T-cell (primary cell): ENCODE measurements at places on chromosomes 4 and X.
A peak's percentile ranks its signal among the peaks of the same experiment; 100 is the strongest.

DNA sequence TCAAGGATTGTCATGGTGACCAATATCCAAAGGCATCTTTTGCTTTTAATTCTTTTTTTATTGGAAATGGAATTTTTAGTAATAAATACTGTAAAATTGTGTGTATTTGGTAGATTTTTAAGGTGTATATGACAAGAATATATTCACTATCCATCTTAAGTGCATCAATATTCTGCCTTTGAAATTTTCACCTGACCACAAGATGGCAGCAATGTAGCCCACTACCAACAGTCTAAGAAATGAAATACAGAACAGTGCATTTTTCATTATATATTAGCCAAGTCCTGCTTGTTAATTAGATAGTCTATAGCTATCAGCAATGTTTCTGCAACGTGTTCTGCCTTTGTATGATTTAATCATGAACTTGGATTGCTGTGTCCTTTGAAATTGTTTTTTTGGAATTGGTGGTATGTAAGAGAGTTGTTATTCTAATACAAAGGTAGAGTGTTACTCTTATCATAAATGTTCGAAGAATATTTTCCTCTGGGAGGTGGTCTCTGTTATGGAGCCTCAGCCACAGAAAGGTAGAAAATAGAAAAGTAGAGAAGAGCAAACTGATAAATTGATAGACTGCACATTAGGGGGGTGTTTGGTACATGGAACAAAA is 38.2 kb downstream of the HPGDS start:
- DNase-seq = no peak

- DNase-seq = no peak
Measured at GRCh38 chr4:108742451-108743420, 20.1 kb downstream of the ETNPPL start.

GRCh38 chr4:69120870-69121269 is 24.6 kb downstream of the UGT2B7 start:
- no peak for DNase-seq

DNA sequence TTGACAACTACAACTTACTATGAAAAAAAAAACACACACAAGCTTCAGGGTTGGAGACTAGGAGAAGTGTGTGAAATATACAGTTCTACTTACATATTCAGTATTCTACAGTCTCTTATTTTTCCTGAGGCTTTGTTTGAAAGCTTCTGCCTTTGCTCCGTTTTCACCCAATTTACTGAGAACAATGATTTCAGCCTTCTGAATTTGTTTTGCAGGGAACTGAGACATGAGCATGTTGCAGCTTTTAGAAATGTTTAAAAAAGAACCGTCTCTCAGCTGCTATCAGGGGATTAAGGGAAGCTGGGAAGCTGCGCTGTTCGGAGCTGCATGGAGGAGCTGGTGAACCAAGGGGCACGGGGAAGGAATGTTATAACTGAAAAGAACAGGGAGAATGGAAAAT is 85.7 kb downstream of the QDPR start:
- DNase-seq = no peak

DNA sequence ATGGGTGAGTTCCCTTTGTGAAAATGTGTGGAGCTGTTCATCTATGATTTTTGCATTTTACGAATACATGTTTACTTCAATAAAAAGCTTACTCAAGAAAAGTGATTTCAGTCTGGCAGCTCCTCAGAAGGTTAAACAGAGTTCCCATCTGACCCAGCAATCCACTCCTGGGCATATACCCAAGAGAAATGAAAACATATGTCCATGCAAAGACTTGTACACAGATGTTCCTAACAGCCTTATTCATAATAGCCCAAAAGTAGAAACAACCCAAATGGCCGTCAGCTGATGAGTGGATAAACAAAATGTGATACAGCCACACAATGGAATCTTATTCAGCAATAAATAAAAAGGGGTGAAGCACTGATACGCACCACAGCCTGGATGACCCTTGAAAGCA is 20.8 kb downstream of the CLCN4 start:
- no peak for DNase-seq

- peak; percentile 14 for DNase-seq
Measured at GRCh38 chr4:182918791-182919302, 1.7 kb upstream of the DCTD start.

- no peak for DNase-seq
Measured at GRCh38 chrX:8657883-8658282, 74.1 kb downstream of the ANOS1 start.

GRCh38 chr4:179095585-179096221 is 1653.5 kb upstream of the AGA start:
- no peak for DNase-seq

- no peak for DNase-seq
Measured at GRCh38 chr4:24799544-24800324, 4.4 kb downstream of the SOD3 start.

DNA sequence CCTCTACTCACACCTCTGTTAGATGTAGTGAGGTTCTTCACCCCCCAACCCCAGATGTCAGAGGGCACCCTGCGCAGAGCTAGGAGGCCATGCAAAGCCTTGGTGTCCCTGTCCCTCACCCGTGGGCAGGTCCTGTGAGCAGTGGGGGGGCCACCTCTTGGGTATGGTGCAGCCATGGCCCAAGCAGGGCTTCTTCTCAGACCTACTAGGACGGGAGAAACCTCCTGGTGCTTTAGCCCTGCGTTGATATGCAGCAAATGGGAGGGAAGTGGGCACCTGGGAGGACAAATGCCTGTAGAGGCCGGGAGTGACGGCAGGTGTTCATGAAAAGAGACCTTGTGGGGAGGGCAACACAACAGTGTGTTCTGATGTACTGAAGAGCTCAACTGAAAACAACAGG is 38.5 kb upstream of the MSANTD1 start:
- DNase-seq = no peak

DNA sequence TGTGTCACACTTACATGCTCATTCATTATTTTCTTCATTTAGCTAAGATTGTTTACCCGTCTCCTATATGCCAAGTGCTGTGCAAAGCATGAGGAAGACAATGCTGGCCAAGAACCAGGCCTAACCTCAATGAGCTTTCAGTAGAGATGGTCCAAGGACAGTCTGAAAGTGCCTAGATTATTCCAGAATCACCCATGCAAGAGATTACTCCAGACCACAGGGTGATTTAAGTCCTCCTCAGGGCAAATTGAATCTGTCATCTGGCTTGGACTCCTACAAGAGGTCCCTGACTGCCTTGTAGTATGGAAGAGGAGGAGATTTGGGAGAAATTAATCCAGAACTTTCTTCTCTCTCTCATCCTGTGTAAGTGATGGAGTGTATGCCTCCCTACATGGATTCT is 99.4 kb upstream of the NDP start:
- DNase-seq = no peak

DNA sequence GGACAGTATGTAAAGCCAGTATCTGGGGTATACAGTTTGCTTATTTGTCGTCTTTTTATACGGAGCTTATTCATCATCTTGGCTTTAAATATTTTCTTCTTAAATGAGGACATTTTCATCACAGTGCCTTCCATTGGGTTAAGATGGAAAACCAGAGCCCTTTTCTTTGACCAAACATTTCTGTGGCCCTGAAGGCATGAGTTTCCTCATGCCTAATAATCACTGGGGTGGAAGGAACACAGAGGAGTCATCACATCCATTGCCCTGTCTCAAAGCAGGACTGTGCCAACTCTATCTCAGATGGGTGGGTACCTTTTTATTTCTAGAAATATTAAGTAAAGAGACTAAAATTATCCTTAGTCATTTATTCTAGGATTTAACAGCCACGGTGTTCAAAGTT is 40.0 kb downstream of the CHRDL1 start:
- no peak for DNase-seq

- DNase-seq = no peak
Measured at GRCh38 chr4:40755616-40756015, 5.9 kb downstream of the NSUN7 start.

GRCh38 chr4:78951862-78952472 is 12.7 kb upstream of the PAQR3 start:
- peak; percentile 66 for DNase-seq

DNA sequence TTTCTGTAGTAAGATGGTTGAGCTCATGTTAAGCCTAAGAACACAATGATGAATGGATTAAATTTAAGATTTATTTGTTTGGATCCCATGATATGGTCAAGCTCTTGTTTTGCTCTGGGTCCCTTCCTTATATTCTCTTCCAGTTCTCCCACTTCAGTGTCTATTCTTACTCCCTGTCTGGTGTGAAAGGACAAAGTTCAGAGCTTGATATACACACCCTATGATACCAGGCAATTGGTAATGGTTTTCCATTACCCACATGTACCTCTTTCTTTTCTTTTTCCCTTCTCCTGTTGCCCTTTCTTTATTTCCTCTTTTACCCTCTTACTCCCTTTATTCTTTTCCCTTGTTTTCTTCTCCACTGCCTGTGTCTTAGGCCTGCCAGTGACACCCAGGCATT is 223.6 kb downstream of the RAPGEF2 start:
- no peak for DNase-seq

- DNase-seq = no peak
Measured at GRCh38 chrX:98409867-98410266, 1526.2 kb downstream of the RPA4 start.

DNA sequence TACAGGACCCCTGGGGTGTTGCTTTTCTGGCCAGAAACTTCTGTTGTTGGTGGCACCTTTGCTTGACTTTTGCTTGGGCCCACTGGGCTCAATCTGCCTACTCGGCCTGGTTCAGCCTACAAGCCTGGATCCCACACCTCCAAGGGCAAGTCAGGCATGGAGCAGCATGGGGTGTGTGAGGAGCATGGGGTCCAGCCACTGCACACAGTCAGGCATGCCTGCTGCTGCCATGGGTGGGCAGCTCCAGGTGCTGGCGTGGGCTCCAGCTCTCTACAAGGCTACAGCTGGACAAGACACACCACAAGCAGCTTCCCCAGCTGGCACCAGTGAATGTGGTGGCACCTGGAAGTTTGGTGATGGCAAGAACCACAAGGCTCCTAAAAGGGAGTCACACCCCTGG is 1683.1 kb upstream of the ADGRL3 start:
- DNase-seq = no peak

DNA sequence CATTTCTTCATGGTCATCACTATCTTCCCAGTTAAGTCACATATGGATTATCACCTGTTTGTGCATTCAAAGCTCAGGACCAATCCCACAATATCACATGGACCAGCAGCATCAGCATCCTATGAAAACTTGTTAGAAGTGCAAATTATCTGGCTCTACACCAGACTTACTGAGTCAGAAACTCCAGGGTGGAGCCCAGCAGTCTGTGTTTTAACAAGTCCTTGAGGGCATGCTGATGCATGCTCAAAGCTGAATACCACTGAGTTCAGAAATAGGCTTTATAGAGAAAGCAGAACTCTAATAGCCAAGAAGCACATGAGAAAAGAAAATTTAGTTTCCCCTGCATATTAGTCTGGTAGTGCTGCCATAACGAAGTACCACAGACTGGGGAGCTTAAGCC is 62.4 kb upstream of the GABRQ start:
- DNase-seq = no peak

DNA sequence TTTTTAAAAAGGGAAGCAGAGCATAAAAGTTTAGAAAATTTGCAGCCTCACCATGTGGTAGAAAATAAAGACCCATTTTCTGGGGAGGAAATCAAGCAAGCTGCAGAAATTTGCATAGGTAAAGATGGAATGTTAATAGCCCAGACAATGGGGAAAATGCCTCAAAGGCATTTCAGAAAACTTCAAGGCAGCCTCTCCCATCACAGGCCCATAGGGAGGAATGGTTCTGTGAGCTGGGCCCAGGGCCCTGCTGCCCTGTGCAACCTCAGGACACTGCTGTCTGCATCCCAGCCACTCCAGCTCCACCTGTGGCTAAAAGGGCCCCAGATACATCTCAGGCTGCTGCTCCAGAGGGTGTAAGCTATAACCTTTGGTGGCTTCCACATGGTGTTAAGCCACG is 137.9 kb downstream of the INPP4B start:
- DNase-seq = no peak

DNA sequence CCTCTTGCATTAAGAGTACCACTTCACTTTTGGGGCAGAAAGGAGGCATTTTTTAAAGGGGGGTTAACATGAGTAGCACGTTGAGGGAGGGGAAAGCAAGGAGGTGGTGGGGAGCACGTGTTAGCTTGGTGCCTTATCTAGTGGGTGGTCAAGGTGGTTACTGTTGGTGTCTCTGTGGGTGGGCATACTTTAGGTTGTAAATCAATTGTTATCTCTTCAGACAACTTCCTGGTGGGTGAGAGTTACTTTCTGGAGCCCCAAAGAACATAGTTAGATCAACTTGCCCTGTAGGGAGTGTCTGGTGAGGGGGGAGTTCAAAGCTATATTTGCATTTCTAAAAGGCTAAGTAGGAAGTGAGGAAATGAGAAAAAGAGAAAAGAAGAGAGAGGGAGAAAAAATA is 297.7 kb upstream of the CLNK start:
- DNase-seq = no peak

GRCh38 chr4:40557736-40558135 is 71.9 kb downstream of the RBM47 start:
- no peak for DNase-seq

- no peak for DNase-seq
Measured at GRCh38 chr4:69970071-69970470, 4.5 kb upstream of the CSN2 start.

DNA sequence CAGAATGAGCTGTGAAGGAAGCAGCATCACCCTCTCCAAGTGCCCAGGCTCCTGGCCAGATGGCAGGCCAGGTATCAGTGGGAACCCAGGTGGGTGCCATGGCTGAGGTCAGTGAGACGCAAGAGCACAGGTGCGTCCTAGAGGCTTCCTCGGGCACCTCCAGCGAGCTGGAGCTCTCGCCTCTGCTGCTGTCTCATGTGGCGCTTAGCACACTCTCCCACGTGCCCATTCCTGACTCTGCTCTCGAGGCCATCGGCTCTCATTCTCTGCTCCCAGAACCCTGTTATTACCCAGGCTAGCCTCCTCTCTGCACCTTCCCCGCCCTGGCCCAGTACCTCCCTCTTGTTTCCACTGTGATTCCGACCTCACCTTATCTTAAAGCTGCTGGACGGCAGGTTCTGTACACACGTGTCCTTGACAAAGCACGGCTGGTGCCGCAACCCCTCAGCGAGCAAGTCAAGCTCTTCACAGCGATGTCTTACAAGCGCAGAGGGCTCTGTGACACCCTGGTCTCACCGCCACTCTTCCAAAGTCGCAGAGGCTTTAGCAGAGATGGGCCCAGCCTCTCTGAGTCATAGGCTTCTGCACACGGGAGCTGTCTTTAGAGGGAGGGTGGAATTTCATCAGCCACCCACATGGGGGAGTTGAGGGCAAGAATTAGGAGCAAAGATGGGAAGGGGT is 15.4 kb upstream of the MSANTD1 start:
- DNase-seq = no peak

- DNase-seq = no peak
Measured at GRCh38 chrX:26672571-26672970, 456.6 kb downstream of the MAGEB5 start.

GRCh38 chr4:83320548-83320947 is 14.1 kb downstream of the HPSE start:
- no peak for DNase-seq

DNA sequence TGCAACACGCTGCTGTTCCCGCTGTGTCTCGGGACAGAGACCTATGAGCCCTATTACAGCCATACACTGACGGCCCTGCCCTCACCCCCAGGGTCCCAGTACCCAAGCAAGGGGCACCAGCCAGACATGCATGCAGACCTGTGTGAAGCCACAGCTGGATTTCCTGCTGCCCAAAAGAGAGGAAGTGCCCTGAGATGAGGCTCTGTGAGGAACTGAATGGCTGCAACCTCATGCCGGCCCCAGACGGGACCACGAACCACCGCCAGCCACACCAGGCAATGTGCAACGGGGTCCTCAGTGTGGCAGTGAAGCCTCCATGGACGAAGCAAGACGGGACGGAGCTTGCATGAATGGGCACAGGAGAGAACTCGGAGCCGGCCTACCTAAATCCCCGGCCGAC is 21.1 kb downstream of the CTBP1 start:
- no peak for DNase-seq

GRCh38 chr4:123480706-123481418 is 84.3 kb downstream of the SPRY1 start:
- DNase-seq = no peak
